ENCODE measurements at places on chromosomes 11 and 22.

DNA sequence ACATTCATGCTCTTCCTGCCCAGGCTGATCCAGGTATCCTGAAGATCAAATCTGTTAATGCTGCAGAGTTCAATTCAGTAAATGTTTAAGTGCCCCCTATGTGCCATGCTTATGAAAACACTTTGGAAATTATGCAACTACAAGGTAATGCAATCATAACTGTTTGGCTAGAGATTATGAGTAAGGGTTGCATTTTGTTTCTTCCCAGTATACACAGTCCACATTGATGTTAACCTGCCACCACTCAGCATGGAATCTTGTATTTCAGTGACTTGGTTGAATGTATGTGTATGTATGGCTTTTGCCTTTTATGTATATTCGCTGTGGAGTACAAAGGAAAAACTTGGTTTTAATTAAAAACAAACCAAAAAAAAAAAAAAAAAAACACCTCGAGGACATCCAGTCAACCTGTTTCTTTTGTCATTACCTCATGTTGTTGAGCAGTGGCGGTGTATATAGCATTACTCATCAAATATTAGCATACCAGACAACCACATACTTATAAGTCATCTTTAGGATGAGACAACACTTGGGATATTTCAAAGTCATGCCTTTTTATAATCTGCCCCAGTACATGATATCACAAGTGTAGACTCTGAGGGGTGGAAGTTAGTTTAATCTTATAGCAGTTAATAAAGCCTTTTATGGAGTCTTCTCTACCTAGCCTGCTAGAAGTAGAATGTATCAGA lies 86.1 kb upstream of the HORMAD2 start:
- no peak for DNase-seq

DNA sequence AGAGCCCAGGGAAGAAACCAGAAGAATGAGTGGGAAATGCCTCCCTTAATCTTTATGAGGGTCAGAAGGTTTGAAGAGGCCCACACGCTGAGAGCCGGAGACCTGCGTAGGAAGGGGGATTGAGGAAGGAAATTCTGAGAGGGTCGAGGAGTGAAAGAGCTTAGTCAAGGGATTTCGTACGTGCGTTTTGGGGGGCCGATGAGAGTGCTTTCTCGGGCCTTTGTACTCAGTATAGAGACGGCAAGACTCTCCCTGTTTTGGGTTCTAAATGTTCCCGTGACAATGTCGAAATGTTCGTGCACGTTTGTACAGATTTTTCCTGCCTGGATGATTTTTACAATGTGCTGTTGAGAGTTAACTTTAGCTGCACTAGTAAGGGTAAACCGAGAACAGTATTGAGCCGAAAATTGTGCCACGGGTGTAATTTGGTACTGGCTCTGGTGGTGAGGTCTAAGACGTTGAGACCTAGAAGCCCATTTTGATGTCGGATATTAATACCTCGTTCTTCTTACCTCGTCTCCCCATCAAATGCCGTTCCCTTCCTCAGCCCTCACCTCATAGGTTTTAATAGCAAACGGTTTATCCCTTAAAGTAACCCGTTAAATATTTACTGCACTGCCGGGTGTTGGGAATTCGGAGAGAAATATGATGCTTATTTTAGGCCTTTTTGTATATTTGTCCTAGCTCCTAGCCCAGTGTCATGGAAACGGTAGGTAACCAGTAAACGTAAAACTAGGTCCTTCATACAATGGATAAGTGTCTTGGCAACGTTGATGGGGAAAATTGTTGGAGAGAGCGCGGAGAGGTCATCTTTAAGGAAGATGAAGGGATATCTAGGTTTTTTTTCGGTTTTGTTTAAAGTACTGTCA lies 734 bp downstream of the C11orf58 start:
- no peak for DNase-seq

GRCh38 chr22:40193429-40194421 lies 16.0 kb downstream of the TNRC6B start:
- no peak for DNase-seq

- DNase-seq = no peak
Measured at GRCh38 chr11:103585911-103586310, 450.5 kb upstream of the DDI1 start.

GRCh38 chr22:37119872-37120271 lies 10.4 kb upstream of the TMPRSS6 start:
- no peak for DNase-seq

GRCh38 chr22:42993651-42994275 lies 21.2 kb downstream of the PACSIN2 start:
- no peak for DNase-seq

GRCh38 chr11:22449441-22449840 lies 111.3 kb downstream of the SLC17A6 start:
- DNase-seq = no peak
